ENCODE measurements at places on chromosomes 3 and 15.
A peak's percentile ranks its signal among the peaks of the same experiment; 100 is the strongest.

DNA sequence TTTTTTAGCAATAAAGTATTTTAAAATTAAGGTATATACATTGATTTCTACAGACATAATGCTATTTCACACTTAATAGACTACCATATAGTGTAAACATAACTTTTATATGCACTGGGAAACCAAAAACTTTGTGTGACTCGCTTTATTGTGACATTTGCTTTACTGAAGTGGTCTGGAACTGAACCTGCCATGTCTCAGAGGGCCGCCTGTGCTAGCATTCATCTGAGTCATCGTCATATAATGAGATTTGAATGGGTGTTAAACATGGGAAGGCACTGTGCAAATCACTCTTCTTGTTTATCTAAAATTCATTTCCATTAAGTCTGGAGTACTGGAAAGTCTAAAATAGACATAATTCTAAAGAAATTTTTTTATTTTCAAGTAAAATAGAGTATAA lies 12.9 kb downstream of the EIF2AK4 start:
- DNase-seq: no peak

- DNase-seq: no peak
Observed at GRCh38 chr3:101643861-101644613, 32.9 kb downstream of the ZBTB11 start.

- DNase-seq: no peak
Observed at GRCh38 chr3:26233374-26233773, 389.2 kb upstream of the LRRC3B start.

DNA sequence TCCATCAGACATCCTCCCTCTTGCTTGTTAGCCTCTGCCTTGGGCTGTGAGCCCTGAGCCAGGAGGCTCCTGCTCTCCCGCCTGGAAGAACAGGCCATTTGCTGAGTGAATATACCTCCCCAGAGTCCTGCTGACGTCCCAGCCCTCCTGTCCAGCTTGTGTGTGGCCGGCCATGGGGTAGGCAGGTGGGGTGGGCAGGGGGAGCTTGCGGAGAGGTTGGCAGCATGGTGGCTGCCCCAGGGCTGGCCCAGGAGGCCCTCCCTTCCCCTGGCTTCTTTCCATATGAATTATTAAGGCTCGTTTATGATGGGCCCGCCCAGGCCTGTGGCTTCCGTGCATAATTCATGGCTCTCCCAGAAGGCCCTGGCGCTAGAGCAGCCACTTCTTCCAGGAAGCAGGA lies 18.7 kb downstream of the CACNA2D2 start:
- DNase-seq: peak; percentile 40

GRCh38 chr3:123872621-123873020 lies 11.5 kb downstream of the MYLK start:
- no peak for DNase-seq

GRCh38 chr15:90231028-90232017 lies 2.4 kb downstream of the CIB1 start:
- DNase-seq: no peak

GRCh38 chr15:67771189-67771800 lies 54.0 kb upstream of the SKOR1 start:
- DNase-seq: no peak

DNA sequence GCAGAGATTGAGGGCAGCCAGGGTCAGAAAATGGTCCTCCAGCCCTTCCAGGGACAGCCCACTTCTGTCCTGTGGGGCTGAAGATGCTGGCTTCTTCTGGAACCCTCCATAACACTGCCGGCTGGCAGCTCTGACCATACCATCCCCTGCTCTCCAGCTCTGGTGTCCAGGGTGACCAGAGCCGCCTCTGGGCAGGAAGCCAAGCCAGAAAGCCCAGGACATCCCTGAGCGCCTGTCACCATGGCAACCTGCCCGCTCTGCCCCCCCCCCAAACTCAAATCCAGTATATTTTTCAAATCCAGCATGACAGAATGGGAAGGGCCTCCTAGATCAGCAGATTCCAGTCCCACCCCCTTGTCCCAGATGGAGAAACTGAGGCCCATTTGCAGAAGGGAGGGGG lies 420 bp upstream of the TMIE start:
- DNase-seq: no peak

DNA sequence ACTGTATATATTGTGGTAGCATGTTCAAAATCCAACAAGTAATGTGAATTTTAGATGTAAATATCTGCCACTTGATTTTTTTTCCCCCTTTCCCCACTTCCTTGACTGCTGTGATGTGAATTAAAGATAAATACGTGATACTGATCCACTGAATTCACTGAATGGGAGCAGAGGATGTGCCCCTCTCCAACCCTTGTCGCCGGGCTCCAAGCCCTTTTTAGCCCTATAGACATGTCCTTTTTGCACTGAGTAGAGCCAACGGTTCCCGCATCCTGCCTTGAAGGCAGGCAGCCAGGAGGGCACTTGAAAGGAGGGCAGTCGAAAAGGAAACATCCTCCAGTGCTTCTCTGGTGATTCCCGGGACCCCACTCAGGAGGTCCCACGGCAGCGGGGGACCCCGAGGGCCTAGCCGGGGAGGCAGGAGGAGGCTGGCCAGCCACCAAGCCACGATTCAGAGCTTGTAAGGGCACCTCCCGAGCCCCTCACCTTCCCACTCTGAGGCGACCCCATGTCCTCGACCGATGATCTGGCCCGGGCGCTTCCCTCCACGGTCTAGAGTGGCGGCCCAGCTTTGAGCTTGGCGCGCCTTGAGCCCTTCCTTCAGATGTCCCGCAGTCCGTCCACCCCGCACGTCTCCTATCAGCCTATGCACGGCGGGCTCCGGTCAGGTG lies 901 bp upstream of the MANF start:
- no peak for DNase-seq

All from NCI-H2081 (cell line).